Adrenal gland (tissue), 19 donors: ENCODE measurements at places on chromosomes 5 and 9.

DNA sequence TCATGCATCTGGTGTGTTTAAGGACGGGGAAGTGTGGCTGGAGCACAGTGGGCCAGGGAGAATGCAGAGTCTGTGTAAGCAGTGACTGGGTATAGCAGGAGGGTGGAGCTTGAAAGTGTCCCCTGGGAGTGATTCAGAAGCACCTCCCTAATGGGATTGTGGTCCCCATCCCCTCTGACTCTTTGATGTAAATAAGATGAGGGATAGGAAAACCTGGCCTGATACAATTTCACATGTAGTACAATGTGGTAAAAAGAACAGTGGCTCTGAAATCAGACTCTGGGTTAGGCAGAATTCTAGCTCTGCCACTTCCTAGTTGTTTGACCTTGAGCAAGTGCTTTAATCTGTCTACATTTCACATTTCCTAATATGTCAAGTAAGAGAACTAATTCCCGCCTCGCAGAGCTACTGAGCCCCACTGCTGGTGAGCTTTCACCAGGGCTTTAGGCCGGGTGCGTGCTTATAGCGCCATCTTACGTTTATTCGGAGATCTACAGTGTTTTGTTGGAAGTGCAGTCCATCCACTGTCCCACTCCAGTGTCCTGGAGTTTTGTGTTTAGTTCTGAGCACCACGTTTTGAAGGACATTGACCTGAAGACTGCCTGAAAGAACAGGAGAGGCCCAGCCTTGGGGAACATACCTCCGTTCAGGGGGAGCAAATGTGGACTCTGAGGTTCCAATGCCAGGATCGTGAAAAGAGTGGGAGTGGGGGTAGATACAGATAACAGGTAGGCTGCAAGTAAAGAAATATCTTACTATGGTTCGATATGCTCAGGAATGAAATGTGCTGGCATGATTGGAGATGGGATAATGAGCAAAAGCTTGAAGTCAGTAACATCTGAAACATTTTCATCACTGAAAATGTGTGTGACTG is 51.2 kb upstream of the TESK1 start:
- no peak overlapping the region for H3K4me3 ChIP-seq
- DNase-seq, result peak; percentile 86
- H3K4me1 ChIP-seq, result peaks cover 21% of the 10 kb centered on the region
- no peaks in the 10 kb centered on the region for H3K36me3 ChIP-seq

- DNase-seq, result no peak
- H3K36me3 ChIP-seq, result no peaks in the 10 kb centered on the region
- no peak overlapping the region for H3K27ac ChIP-seq
- no peaks in the 10 kb centered on the region for H3K4me1 ChIP-seq
These were observed 71.7 kb downstream of the GRIA1 start for GRCh38 chr5:153562189-153562588.

GRCh38 chr5:141003791-141004611 is 37.7 kb downstream of the PCDHAC2 start:
- no peaks in the 10 kb centered on the region for H3K27me3 ChIP-seq
- no peaks in the 10 kb centered on the region for H3K36me3 ChIP-seq
- no peak for DNase-seq
- H3K4me3 ChIP-seq, result no peak overlapping the region
- no peak overlapping the region for H3K27ac ChIP-seq

GRCh38 chr9:7403839-7404487 is 395.6 kb downstream of the DMAC1 start:
- H3K4me1 ChIP-seq, result no peaks in the 10 kb centered on the region
- no peak overlapping the region for H3K4me3 ChIP-seq

DNA sequence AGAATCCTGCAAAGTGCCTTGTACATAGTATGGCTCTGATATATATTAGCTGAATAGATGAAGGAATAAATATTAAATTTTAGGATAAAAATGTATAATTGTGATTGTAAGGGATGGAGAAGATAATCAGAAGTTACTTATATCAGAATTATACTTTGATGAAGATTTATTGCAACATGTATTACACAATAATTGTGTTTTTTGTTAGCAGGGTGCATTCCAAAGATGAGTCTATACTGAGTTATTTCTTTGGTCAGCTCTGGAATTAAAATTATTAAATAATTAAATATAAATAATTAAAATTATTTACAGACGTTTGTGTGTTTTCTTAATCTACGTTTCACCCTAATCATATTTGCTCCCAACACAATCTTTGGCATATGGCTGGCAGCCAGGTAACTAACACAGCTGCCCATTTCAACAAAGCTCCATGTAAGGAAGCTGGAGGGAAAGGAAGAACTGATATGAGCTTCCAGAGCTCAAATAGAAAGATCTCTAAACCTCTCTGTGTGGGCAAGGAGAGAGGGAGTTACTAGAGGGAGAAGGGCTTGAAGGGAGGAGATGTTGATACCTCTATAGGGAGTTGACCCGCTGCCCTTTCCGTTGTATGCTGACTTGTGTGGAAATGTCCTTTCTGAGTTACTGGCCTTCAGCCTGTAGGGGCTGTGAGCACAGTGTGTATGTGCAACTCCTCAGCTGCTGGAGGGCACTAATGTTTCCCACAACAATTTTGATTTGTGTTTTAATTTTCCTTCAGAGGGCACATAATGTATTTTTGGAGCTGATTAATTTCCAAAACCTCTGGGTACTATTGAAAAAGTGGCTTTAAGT is 403.4 kb downstream of the MAN2A1 start:
- no peak for DNase-seq
- H3K4me1 ChIP-seq, result no peaks in the 10 kb centered on the region
- H3K4me3 ChIP-seq, result no peak overlapping the region
- no peaks in the 10 kb centered on the region for H3K27me3 ChIP-seq

DNA sequence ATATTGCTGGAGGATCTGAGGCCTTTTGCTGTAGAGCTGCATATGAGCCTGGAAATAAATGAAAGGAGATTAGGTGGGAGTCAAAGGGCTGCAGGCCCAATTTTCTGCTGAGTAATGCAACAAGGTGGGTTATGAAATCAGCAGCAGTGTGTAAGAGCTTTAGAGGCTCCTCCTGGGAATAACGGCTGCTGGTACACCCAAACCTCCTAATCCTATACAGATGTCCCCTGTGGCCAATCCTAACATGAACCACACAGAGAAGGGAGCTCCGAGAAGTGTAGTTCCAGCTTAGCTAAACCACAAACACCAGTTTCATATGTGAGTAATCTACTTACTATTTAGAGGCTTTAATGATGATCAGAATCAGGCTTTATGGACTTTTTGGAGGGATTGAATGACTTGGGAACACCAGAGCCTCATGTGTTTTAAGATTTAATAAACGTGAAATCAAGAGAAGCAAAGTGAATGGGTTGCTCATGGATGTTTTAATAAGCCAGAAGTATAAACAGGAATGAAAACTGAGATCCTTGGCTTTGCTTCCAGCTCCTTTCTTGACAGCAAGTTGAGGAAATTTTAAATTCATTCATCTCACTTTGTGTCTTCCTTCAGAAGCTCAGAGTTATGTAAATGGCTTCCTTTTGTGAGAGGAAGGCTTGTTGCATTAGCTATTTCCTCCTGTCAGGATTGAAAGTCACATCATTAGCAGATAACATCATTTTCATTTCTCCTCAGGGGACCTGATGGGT is 437.5 kb downstream of the TMEM232 start:
- no peak overlapping the region for H3K27ac ChIP-seq
- no peaks in the 10 kb centered on the region for H3K4me1 ChIP-seq
- H3K4me3 ChIP-seq, result no peak overlapping the region
- H3K27me3 ChIP-seq, result no peaks in the 10 kb centered on the region
- no peak for DNase-seq

DNA sequence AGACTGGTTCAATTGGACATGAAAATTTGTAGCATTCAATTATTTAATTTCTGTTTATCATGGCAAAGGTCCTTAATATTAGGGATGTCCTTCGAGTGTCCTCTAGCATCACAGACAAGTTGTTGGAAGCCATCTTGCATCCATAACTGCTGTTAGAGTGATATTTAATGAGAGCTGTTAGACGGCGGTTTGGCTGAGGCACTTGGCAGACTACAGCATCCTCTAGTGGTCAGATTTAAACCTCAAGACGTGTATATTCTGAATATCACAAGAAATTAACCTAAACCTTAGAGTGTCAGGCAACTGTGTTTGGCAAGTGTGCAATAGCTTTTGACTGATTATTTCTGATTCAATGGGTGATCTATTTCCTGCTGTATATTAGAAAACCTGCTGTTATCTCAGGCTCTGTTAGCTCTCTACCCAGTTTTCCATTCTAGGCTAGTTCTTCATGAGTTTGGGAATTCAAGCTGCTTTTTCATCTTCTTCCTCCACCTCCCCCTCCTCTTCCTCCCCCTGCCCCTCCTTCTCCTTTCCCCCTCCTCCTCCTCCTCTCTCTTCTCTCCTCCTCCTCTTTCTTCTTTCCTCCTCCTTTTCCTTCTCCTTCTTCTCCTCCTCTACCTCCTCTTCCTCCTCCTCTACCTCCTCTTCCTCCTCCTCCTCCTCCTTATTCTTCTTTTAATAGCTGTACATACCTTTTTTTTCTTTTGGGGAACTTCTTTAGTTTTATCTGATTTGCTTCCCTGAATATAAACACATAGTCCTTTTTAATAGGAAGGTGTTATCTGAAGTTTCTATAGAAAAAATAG is 8.6 kb downstream of the SPINK1 start:
- no peaks in the 10 kb centered on the region for H3K36me3 ChIP-seq
- H3K4me3 ChIP-seq, result no peak overlapping the region
- H3K27me3 ChIP-seq, result no peaks in the 10 kb centered on the region
- DNase-seq, result peak; percentile 29

- H3K4me1 ChIP-seq, result no peaks in the 10 kb centered on the region
- no peaks in the 10 kb centered on the region for H3K27me3 ChIP-seq
- DNase-seq, result no peak
- no peak overlapping the region for H3K27ac ChIP-seq
- H3K4me3 ChIP-seq, result no peak overlapping the region
These were observed 365.7 kb downstream of the SPATA31D1 start for GRCh38 chr9:82354279-82354659.

GRCh38 chr5:176157656-176158055 is 80.6 kb upstream of the SIMC1 start:
- H3K4me3 ChIP-seq, result no peak overlapping the region
- H3K36me3 ChIP-seq, result no peaks in the 10 kb centered on the region
- no peak for DNase-seq
- no peaks in the 10 kb centered on the region for H3K4me1 ChIP-seq

- H3K36me3 ChIP-seq, result no peaks in the 10 kb centered on the region
- H3K4me3 ChIP-seq, result no peak overlapping the region
- H3K27me3 ChIP-seq, result no peaks in the 10 kb centered on the region
- H3K4me1 ChIP-seq, result no peaks in the 10 kb centered on the region
- no peak overlapping the region for H3K27ac ChIP-seq
These were observed 206.9 kb downstream of the COX7C start for GRCh38 chr5:86824637-86825036.

GRCh38 chr9:134214386-134214765 is 50.0 kb upstream of the RNU6ATAC start:
- peak overlapping the region; percentile 81 for H3K27ac ChIP-seq
- peaks cover 28% of the 10 kb centered on the region for H3K4me1 ChIP-seq
- H3K36me3 ChIP-seq, result no peaks in the 10 kb centered on the region

GRCh38 chr9:136358888-136359287 is 4.7 kb downstream of the DNLZ start:
- no peaks in the 10 kb centered on the region for H3K4me1 ChIP-seq
- H3K36me3 ChIP-seq, result no peaks in the 10 kb centered on the region
- no peaks in the 10 kb centered on the region for H3K27me3 ChIP-seq

- no peaks in the 10 kb centered on the region for H3K36me3 ChIP-seq
- no peaks in the 10 kb centered on the region for H3K27me3 ChIP-seq
- no peak for DNase-seq
- peaks cover 55% of the 10 kb centered on the region for H3K4me1 ChIP-seq
These were observed 26.3 kb downstream of the PTPA start for GRCh38 chr9:129137292-129138143.

GRCh38 chr5:97452646-97453045 is 269.6 kb upstream of the RIOK2 start:
- H3K4me1 ChIP-seq, result no peaks in the 10 kb centered on the region
- H3K36me3 ChIP-seq, result no peaks in the 10 kb centered on the region
- no peak for DNase-seq
- H3K27me3 ChIP-seq, result no peaks in the 10 kb centered on the region
- no peak overlapping the region for H3K27ac ChIP-seq

DNA sequence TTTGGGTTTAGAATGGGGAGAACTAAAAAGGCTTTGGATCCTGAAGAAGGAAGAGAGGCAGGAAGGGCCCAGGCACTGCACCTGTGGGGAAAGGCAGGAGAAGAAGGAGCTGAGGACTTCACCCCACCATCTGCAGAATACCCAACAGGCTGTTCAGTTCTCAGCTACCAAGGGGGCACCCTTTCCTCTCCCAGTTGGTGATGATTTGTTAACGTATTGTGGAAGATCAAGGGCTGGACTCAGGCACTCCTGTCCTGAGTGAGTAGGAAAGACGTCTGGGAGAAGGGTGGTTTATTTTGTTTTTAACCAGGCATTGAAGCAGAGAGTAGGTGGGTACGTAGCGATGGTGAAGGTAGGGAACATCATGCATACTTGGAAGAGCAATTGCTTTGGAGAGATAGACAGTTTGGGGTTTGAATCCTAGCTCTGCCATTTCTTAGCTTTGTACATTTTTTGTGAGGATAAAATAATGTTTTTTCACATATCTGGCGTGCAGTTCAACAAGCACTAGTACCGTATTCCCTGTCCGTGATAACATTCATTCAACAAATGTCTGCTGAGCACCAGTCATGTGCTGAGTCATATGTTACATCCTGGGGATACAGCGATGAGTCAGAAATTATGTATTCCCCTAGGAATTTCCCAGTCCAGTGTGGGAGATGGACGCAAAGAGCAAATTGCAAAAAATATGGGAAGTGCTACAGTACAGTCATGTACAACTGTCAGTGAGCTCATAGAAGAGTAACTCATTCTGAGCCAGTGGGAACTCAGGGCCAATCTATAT is 2.1 kb downstream of the MSANTD3 start:
- no peaks in the 10 kb centered on the region for H3K36me3 ChIP-seq
- DNase-seq, result peak; percentile 70
- H3K27ac ChIP-seq, result peak overlapping the region; percentile 84

- no peak overlapping the region for H3K27ac ChIP-seq
- no peaks in the 10 kb centered on the region for H3K4me1 ChIP-seq
- H3K27me3 ChIP-seq, result no peaks in the 10 kb centered on the region
- H3K36me3 ChIP-seq, result no peaks in the 10 kb centered on the region
- H3K4me3 ChIP-seq, result no peak overlapping the region
These were observed 1143.6 kb upstream of the WWC1 start for GRCh38 chr5:167147879-167148278.

DNA sequence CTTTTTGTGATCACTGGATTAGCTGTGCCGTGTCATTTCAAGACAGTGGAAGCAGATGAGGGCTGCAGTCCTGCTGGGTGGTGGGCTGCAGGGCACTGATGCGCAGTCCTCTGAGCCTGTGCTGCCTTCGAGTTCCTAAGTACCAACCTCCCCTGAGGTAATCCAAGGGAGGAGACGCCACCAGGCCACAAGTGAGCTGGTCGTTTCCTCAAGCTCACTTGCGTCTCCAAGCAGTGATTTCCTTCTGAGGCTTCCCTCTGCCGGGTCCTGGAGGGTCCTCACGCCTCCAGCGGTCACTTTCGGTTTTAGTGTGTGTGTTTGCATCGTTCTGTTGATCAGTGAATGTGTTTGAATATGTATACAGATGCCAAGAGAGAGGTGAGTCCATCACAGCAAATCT is 115.7 kb downstream of the TRIO start:
- no peaks in the 10 kb centered on the region for H3K36me3 ChIP-seq
- DNase-seq, result no peak
- no peaks in the 10 kb centered on the region for H3K27me3 ChIP-seq
- H3K4me3 ChIP-seq, result no peak overlapping the region
- no peaks in the 10 kb centered on the region for H3K4me1 ChIP-seq
- no peak overlapping the region for H3K27ac ChIP-seq

- H3K36me3 ChIP-seq, result no peaks in the 10 kb centered on the region
- H3K4me1 ChIP-seq, result no peaks in the 10 kb centered on the region
- no peak overlapping the region for H3K4me3 ChIP-seq
- no peak for DNase-seq
These were observed 79.7 kb upstream of the FCN2 start for GRCh38 chr9:134800791-134801339.
